Caki2 (cell line): ENCODE measurements at places on chromosomes 1 and 21.

- DNase-seq, result no peak
These were observed 52.5 kb upstream of the FBXO28 start for GRCh38 chr1:224061436-224061835.

DNA sequence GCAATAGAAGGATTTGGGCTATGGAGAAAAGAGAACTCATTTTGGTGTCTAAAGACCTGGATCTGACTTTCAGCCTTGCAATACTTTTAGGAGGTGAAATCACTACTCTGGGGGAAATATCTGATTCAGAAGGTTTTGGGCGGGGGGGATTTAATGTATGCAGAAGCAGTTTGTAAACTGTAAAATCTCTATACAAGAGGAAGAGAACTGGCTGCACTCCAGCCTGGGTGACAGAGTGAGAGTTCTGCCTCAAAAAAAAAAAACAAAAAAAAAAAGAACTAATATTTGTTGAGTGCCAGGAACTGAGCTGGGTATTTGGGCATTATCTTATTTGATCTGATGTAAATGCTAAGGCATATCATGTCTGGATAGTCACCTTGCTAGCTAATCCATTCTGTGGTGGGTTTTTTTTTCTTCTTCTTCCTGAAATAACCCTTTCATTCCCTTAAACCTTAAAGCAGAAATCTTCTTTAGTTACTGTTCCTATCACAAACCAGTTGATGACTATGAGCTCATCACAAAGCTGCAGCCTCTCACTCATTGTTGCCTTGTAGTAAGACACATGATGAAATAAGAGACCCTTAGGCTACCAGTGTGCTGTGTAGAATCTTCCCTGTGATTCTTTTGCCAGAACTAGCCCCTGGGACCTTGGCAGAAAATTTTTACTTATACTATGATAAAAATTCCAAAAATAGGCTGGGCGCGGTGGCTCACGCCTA is 35.6 kb upstream of the SLC16A1 start:
- no peak for DNase-seq

DNA sequence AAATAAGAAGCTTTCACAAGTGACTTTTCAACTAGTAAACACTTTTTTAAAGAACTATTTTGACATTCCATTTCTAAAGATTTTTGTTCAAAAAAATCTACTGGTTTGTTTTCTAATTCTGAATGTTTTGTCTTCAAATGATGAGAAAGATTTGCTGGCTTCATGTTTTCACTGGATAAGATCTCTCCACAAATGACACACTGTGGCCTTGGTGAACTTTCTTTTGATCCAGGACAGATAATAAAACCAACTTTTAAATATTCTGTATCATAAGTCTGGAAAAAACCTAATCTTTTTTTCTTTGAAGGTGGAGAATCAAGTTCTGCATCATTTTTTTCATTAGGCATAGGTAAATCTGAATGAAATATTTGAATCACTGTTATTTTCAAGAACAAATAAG is 3.4 kb upstream of the TMEM35B start:
- DNase-seq, result no peak

DNA sequence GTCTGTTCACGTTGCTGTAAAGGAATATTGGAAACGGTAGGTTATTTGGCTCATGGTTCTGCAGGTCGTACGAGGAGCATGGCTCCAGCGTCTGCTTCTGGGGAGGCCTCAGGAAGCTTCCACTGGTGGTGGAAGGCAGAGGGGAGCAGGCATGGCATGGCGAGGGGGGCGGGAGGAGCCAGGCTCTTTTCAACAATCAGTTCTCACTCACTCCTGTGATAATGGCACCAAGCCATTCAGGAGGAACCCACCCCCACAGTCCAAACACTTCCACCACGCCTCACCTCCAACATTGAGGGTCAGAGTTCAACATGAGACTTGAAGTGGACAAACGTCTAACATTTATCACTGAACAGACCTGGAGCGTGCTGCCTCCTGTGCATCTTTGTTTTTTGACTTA is 141.2 kb downstream of the PGBD5 start:
- DNase-seq, result no peak

DNA sequence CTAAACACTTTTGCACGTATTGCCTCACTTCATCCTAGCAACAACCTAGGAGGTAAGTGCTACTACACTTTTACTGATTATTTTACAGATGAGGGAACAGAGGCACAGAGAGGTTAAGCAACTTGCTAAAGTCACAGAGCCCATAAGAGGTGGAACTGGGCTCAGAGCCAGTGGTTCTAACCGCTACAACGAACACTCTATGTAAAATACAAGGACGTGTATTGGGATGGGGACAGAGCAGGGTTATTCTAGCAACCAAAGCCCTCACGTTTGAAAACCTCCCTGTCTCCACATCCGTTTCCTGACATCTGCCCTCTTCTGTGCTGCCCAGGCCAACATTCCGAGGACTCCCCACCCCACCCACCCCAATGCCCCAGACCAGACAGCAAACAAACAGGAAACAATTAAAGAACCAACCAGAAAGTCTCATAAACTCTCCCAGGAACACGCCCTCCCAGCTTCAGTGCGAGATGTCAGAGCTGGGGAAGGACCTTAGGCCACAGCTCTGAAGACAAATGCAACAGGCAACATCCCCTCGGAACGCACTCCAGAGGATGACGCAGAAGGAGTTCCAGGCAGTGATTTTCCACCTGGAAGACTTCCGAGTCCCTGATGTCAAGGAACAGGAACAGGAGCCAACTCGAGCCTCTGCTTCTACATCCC is 41.1 kb downstream of the GLIS1 start:
- no peak for DNase-seq

GRCh38 chr1:153717330-153717729 is 10.5 kb upstream of the INTS3 start:
- DNase-seq, result no peak

GRCh38 chr1:111719674-111720132 is 19.5 kb downstream of the INKA2 start:
- no peak for DNase-seq

- no peak for DNase-seq
These were observed 13.8 kb downstream of the C1orf116 start for GRCh38 chr1:207018707-207019106.

DNA sequence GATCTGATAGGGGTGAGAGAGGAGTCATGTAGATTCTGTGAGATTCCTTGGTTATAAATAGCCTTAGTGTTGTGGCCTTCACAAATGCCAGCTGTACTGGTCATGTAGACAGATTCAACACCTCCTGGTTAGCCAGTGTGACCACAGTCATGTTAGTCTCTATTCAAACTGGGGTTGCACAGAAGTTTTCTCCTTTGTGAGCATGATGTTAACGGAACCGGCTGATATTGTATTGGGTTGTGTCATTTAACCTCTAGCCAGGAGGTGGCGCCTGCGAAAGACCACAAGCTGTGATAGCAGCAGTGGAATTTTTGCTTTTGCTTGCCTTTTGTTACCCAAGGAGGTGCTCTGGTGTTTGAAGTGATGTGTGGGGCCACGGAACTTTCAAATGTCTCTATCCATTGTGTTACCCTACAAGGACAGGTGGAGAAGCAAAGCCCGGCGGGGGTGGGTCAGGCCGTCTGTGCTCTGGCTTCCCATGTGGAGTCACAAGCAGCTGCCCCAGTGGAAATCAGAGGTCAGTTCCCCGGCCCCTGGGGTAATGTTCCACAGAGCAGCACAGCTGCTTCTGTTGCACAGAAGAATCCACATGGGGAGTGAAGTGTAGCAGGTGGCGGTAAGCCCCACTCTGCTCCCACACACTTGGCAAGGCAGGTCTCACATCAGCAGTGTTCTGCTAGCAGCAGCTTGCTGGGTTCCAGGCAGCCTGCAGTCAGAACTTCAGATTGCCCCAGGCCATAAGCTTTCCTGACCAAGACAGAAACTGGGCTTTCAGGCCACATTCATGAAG is 112.6 kb downstream of the ADAMTS1 start:
- peak; percentile 34 for DNase-seq

GRCh38 chr1:178533121-178533946 is 20.4 kb downstream of the TEX35 start:
- no peak for DNase-seq
